Activated CD4-positive, alpha-beta T cell treated with anti-CD3 and anti-CD28 coated beads, Interleukin-2, amount 50 U/mL, for 1 hour (primary cell): ENCODE measurements at places on chromosomes 4 and X.

GRCh38 chr4:88134536-88135355 is 23.7 kb downstream of the ABCG2 start:
- no peak for DNase-seq

DNA sequence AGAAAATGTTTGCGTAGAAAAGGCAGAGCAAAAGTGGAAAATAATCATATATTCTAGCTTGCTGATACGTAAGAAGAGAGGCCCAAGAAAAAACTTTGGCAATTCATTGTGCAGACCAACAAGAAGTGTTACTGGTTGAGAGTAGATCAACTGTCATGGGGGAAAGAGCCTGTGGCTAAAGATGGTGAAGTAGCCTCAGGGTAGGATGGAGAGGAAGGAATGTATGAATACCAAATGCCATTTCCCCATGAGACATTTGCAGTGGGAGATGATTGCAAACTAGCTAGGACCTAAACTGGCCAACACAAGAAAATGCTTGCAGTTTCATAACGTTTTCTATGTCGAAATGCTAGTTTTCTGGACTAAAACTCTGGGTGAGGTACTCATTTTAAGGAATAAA is 47.7 kb upstream of the ADGRL3 start:
- no peak for DNase-seq

- DNase-seq = peak; percentile 1
Observed at GRCh38 chr4:37793562-37793961, 32.9 kb upstream of the PGM2 start.

DNA sequence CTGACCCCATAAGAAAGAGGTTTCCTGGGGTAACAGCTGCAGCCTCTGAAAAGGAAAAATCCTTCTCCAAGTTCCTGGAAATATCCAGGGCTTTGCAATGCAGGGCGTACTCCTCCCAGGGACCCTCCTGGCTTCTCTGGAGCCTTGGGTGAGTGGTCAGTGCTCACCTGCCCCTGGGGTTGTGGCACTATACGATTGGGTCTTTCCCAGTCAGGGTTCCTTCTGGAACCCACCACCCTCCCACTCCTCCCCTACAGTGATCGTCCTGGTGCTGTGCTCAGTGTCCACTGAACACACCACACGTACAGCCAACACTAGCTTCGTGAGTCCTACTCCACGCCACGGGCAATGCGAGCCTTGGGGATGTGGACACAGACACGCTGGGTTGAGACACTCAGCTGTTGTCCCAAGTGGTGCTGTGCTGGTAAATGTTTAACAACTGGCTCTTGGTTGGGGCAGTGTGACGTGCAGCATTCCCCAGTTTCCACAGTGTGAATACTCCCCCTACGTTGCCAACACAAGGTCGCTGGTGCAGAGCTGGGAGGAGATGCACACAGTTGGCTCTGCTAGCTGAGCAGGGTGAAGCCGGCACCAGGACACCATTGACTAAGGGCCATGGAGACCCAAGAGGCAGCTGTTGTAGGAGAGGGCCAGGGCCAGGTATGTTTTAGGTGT is 65.4 kb downstream of the HTRA3 start:
- no peak for DNase-seq

DNA sequence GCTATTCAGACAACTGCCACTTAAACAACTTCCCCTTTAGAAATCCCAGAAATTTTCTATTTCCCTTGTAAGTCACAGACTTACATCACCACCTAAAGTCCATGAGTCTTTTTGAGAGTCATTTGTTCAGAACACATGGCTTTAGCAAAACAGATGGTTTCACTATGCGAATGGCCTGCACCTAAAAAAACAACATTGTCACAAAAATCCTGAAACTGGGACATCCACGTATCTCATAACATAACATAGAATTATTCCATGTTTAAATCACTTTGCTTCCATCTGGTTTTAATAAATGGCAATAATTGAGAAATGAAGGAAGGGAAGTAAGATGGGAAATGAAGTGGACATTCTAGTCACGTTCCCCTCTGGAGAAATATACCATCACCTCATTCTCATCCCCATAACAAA is 155.3 kb upstream of the EDNRA start:
- DNase-seq = no peak

DNA sequence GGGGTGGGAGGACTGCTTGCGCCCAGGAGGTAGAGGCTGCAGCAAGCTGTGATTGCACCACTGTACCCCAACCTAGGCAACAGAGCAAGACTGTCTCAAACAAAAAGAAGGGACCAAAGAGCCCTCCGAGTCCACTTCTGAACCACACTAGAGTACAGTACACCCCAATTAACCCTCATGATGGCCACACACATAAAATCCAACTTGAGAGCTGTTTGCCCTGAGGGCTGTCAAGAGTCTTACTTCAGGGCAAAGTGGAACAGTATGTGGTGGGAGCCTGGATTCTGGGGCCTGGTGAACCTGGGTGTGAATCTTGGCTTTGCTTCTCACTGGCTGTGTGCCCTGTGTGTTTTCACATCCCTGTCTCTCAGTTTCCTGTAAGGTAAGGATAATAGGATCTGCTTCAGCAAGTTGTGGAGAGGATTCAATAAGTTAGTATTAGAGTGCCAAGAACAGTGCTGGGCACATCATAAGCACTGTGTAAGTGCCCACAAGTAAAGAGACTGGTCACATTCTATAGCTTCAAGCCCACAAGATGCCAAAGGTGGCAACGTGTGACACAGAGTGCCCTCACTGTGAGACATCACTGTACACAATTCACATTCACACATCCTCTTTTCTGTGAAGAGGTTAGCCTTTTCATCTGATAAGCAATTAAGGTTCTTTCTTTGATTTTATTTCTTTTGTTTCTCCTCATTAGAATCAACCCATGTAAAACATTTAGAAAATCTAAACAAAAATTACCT is 52.1 kb downstream of the LEF1 start:
- peak; percentile 26 for DNase-seq

- no peak for DNase-seq
Observed at GRCh38 chr4:23759066-23759465, 130.8 kb downstream of the PPARGC1A start.

DNA sequence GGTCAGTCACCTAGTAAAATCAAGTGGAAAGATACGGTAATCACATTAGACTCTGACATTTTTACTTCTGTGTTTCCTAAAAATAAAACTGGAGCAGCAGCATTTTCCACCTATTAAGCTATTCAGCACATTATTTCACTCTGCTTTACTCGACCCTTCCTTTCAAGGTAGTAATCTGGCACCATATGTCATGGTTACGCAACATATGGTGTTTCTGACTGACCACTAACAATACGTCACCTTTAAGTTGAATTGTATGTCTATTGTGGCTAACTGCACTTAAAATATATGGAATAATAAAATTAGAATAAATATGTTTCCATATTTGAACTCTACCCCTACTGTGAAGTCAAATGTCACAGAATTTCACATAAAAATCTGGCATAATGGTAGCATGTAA is 168.8 kb downstream of the CDS1 start:
- DNase-seq = no peak

DNA sequence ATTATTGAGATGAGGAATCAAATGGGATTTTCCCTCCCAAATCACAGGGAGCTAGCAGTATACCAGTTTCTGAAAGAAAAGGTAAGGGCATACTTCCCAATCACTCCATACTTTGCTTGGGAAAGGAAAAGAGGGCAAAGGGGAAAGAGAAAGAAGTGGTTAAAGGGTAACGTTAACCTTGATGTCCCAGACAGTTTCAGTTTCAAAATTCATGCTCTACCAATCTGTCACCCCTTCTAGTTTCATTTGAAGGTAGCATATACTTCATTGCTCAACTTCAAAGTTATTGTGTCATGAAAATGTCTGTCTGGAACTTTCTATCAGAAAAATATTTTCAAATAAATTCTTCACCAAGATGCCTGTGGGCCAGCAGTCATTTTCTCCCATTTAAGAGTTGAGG is 16.0 kb downstream of the TNMD start:
- no peak for DNase-seq

DNA sequence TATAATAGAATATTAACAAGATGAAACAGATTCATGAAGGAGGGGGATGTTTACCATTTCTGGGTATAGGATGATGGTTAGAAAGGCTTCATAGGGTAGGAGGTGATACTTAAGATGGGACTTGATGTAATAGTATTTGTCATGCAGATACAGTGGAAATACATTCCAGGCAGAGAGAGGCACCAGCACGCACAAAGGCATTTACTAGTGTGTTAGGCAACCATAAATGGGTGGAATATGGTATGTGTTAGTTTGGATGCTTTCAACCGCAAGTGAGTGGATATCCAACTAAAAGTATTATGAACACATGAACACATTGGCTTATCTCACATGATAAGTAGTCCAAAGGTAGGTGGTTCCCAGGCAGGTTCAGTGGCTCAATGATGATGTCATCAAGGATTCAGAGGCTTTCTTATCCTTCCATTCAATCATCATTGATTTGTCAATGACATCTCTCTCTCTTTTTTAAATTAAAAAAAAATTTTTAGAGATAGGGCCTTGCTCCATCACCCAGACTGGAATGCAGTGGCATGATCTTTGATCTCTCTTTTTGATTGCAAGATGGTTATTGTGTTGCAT is 12.7 kb upstream of the STARD8 start:
- no peak for DNase-seq

GRCh38 chrX:95441836-95442235 is 1242.8 kb upstream of the DIAPH2 start:
- no peak for DNase-seq

DNA sequence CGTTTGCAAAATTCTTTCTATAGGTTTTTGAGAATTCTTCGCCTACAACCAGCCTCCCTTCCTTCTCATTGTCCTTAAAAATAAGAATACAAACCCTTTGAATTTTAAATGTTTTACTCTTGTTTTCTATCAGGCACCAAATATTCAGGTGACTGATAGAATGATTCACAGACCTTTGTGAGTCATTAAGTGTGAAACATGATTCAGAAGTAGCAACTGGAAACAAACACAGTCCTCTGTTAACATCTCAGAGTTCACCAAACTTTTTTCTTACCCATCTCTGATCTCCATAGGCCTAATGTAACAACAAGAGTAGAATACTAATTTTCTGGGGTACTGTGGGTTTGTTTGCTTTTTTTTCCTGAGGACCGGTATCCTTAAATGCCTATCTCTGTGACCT is 63.4 kb upstream of the MAB21L2 start:
- no peak for DNase-seq

DNA sequence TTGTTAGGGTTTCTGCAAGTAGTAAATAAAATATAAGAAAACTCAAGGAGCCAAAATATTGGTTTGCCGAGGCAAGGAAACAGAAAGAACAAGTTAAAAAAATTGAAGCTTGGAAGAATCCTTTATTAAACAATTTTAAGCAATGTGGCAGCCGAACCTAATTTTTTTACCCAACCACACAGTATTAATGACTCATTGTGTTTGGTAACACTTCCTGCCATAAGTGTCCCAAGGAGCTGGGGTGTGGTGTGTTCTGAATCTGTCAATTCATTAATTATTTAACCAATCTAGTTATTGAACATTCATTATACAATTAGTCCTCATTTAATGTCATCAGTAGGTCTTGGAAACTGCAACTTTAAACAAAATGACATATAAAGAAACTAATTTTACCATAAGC is 19.3 kb upstream of the CPE start:
- DNase-seq = no peak

GRCh38 chrX:9765072-9765736 is 443 bp downstream of the GPR143 start:
- no peak for DNase-seq

DNA sequence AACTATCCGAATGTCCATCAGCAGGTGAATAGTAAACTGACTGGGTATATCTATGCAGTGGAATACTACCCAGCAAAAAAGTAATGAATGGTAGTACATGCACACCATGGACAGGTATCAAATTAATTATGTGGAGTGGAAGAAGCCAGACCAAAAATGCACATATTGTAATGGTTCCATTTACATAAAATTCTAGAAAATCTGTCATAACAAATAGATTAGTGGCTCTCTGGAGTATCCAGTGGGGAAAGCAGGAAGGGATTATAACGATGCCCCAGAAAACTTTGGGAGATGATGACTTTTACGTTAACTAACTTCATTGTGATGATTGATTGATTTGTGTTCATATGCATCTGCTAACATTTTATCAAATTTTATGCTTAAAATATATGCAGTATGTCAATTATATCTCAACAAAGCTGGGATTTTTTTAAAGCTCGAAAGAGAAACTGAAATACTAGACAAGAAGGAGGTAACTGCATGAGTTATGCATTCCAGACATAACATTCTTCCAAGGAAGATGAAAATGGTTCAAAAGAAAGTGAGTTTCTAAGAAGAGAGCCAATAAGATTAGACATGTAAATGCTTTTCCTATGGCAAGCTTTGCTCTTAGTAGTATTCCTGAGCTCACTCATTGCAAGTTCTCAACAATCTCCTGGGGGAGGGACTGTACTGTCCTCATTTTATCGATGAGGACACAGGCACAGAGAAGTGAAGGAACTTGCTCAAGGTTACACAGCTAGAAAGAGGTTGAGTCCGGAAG is 58.6 kb upstream of the MSX1 start:
- DNase-seq = no peak

GRCh38 chr4:29278585-29278984 is 1441.6 kb upstream of the PCDH7 start:
- DNase-seq = no peak

GRCh38 chrX:44025555-44025954 is 52.4 kb upstream of the NDP start:
- DNase-seq = no peak

DNA sequence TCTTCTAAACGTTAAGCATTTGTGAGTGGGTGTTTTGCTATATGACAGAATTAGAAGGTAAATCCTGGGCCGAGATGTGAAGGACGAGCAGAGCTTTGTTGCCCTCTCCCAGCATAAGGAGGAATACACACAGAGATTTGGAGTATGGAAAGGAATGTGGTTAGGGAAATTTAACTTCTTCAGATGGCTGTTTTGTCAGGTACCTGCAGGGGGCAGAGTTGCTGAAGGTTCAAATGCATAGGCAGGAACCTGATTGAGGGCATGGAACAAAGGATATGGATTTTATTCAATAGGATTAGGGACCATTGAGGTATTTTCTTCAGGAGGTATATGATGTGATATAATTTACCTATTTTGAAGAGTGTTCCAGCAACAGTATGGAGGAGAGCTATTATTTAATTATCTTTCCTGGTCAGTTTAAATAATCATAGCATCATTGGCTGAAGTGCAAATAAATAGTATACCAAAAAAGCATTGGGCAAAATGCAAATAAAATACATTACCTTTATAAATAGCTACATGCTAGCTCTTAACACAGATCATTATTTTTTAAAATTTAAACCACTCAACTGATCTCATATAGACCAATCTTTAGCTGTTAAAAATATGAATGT is 143.6 kb downstream of the SLIT2 start:
- peak; percentile 5 for DNase-seq

- DNase-seq = peak; percentile 22
Observed at GRCh38 chrX:54808109-54808604, 612 bp downstream of the MAGED2 start.

GRCh38 chr4:184666670-184667069 is 17.1 kb downstream of the PRIMPOL start:
- no peak for DNase-seq
